ENCODE measurements at places on chromosomes 2 and 18.

- no peak for DNase-seq
Observed at GRCh38 chr2:152400607-152401214, 65.7 kb downstream of the FMNL2 start.

DNA sequence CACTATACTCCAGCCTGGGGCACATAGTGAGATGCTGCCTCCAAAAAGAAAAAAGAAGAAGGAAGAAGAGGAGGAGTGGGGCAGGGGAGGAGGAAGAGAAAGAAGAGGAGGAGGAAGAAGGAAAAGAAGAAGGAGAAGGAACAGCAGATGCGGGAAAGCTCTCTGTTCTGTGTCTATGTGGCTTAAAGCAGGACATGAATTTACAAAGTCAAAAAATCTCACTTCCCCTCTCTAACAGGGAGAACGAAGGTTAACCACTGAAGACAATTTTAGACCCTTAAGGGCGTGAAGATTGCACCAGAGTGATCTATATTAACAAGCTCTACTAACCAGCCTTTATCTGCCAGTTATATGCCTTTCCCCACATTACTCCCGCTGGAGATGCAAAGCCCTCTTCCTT is 258.9 kb downstream of the METTL4 start:
- DNase-seq, result no peak

DNA sequence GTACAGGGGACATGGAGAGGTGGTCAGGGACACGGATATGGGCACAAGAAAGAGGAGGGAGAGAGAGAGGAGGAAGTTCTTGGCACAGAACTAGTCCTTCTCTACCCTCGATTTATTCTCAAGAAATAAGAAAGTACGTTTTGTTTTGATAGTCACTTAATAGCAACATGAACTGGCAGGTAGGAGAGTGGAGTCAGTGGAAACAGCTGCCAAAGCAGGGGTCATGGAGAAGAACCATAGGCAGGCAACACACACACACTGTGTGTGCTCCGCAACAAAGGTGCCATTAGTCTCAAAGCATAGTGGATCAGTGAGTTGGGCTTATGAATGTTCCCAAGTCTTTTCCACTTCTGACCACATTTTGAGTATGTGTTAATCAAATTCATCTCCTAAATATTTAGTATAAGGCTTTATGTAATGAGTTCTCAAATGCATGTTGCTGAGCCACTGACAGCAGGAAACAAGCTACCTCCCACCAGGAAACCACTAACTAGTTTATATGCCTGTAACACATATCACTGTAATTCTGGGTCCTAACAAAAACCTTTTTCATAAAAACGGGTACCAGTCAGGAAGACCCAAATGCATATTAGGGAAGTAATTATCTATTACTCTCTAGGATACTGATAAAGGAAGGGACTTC is 41.1 kb downstream of the IWS1 start:
- DNase-seq, result no peak

- peak; percentile 95 for DNase-seq
Observed at GRCh38 chr2:25483607-25484266, 142.0 kb upstream of the DNMT3A start.

GRCh38 chr2:224405841-224406370 is 4.0 kb upstream of the FAM124B start:
- DNase-seq, result peak; percentile 57

GRCh38 chr2:140621583-140622362 is 1509.0 kb downstream of the LRP1B start:
- DNase-seq, result no peak

- no peak for DNase-seq
Observed at GRCh38 chr2:9002637-9003365, 683 bp downstream of the MBOAT2 start.

DNA sequence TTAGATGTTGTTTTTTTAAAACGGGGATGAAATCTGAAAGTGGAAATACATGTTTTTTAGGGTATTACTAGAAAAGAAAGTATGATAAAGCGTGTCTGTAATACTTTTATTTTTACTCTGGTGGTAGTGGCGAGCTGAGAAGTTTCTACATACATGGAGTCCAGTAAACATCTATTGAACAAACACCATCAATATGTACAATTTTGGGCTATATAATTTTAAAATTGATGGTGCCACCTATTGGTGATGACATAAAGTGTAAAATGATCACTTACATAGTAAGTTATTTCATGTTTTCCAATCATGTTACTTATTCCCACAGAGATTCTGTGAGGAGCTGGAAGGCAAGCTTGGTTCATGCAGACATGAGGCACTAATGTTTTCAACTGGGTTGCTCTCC is 31.5 kb upstream of the NFE2L2 start:
- peak; percentile 73 for DNase-seq

GRCh38 chr2:232634206-232635150 is 1.1 kb downstream of the EFHD1 start:
- no peak for DNase-seq

GRCh38 chr18:57210107-57210715 is 63.3 kb downstream of the BOD1L2 start:
- DNase-seq, result peak; percentile 54

DNA sequence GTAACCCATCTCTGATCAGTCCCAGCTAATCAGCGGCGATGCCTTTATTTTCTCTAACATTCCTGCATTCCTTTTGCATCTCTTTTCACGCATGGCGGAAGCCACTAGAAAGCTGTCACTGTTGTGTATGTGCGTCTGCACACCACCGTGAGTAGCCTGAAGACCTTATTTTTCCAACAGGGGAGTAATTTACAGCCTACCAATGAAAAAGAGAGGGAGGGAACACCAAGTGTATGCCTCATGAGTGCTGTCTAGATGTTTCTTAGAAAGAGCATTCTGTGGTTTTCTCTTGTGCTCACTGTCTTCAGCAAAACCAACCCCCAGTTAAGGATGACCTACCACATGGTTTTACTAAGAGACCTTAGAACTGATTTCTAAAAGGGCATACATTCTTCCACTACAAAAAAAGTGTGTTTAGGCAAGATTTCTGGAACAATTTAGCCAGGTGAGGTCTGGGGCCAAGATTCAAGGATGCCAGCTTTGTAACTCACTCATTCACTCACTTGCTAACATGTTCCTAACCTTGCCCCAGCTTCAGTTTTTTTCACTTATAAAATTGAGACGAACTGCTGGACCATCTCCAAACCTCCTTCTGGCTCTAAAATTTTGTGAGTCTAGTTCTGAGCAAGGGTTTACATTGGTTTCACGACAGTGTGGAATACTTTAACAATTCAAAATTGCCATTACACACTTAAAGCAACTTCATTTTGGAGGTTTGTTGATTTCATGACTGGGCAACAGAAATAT is 51.4 kb downstream of the BCL2 start:
- no peak for DNase-seq

GRCh38 chr18:26335156-26335555 is 108.9 kb downstream of the TAF4B start:
- DNase-seq, result no peak

DNA sequence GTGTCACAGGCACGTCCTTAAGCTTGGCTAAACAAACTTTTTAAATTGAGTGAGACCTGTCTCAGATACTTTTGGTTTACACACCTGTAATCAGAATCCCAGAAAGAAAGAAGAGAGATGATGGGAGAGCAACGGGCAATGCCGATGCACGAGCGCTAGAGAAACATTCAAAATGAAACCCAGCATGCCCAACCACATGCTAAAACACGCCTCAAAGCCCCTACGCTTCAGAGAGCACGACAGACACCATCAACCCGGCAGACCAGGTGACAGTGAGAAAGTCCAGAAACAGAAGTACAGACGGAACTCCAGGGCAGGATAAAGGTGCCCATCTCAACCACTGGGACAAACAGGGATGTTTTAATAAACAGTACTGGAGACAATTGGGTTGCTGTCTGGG is 85.5 kb downstream of the HDAC4 start:
- DNase-seq, result no peak

DNA sequence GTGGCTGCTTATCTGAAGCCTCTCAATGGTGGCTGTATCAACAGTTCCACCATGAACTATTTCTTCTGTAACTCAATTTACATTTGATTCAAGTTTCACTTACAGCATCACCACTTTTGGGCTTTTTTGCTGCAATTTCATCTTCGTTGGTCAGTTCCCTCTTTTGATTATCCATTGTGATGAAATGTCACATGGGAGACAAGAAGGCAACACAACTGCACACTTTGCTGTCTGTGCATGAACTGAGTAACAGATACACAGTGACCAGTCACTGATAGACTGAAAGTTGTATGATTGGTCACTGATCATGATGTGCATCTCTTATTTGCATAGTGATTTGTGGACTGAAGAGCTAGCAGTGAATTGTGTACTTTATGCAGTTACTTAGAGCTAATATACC is 130.7 kb upstream of the RNF152 start:
- DNase-seq, result peak; percentile 70

- no peak for DNase-seq
Observed at GRCh38 chr2:99278793-99279291, 22.2 kb downstream of the LYG1 start.

DNA sequence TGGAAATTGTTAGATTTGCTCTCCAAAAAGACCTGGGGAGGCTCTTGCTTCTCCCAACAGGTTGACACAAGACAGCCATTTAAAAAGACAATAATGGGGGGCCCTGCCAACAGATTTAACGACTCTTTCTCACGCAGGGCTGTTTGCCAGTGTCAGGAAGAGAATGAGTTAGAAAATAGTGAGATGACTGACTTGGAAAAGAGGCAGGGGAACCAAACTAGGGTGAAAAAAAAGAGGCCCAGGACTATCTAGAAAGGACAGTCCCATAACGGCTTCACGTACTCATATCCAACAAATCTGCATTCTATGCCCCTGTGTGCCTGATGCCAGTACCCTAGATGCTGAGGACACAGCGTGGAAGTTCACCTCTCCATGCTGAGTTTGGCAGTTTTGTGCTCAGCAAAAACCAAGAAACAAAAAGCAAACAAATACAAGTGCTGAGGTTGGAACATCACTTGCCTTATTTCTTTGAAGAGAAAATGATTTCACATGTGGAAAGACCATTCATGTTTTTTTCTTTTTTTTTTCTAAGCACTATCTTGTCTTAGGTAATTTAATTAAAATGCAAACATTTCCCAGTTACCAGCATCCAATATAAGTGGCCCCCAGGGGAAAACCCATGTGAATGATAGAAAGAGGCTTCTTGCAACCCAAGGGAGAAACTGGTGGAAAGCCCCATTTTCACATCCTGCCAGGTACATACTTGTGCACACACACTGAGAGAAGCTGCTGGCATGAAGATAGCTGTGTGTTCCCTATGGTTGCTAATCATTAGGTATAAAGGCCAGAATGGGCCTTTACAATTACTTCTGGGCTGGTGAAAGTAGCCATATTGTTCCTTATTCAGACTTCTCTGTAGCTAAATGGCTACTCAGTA is 10.6 kb upstream of the WIPF1 start:
- no peak for DNase-seq

GRCh38 chr18:79915161-79916127 is 36.0 kb downstream of the SLC66A2 start:
- no peak for DNase-seq

GRCh38 chr2:236055471-236055870 is 112.7 kb downstream of the GBX2 start:
- no peak for DNase-seq

DNA sequence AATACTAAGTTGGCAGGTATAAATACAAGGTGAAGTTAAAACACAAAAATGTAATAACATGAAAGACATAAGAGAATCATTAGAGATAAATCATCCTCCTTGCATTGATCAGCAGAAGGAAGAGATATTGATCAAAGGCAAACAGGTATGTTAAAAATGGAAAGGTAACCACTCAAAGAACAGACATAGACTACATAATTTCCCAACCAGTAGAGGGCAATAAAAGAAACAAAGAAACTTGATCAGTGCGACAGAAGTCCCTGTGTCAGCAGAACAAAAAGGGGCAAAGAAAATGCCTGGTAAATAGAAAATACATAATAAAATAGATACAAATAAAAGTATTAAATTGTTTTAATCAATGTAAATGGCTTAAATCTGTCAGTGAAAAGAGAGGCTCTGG is 53.6 kb downstream of the FAM228A start:
- no peak for DNase-seq

GRCh38 chr2:73083886-73084800 is 12.6 kb upstream of the SFXN5 start:
- no peak for DNase-seq

GRCh38 chr2:126041391-126042047 is 614.4 kb upstream of the GYPC start:
- DNase-seq, result no peak

GRCh38 chr18:23137097-23137635 is 1.9 kb downstream of the CABLES1 start:
- no peak for DNase-seq

DNA sequence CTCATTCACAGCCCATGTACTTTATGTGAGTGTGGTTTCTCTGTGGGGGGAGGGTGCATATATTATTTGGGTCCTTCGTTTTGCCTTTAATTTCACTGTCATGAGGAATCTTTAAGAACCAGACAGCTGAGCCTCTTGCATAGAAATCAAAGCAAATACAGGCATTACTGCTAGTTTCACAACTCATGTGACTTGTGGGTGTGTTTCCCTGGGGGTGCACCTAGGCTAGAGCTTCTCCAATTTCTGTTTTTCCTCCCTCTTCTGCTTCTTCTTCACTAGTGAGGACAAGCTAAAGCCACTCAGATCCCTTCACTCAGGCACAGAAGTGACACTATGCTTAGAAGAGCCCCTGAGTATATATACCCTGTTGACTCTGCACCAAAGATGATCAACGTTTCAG is 131.4 kb downstream of the ACOXL start:
- DNase-seq, result no peak

DNA sequence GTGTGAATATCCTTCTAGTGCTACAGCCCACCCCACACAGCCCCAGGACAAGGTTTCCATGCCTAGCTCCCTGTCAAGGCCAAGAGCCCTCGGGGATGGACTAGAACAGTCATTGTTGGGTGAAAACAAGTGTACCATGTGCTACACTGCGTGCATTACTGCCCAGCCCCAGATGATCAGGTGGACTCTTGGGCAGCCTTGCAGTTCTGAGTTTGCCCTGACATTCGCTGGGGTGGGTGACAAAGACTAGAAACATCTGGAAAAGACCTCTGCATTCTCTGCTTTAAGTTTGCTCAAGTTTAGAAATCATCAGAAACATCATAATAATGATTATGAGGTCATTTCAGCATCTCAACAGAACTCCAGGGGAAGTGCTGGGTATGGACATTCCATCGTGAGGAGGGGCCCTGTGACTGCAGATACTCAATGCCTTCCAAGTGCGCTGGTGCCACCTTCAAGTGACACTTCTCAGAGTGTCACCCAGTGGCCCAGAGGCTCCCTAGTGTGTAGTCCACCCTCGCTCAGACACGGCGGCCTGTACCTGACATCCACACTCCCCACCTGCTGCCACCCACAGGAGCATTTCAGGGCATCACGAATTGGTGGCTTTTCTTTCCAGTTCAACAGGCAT is 5.3 kb upstream of the PXDN start:
- no peak for DNase-seq
